Activated CD4-positive, alpha-beta T cell treated with anti-CD3 and anti-CD28 coated beads, Interleukin-2, Interleukin-6, amounts not matched to agents 100 ng/mL and 50 ng/mL, durations not matched to agents 16 hours and 8 hours (primary cell): ENCODE measurements at places on chromosomes 7 and 10.

- no peak for DNase-seq
Observed at GRCh38 chr10:128060341-128061250, 65.6 kb downstream of the MKI67 start.

GRCh38 chr10:86349474-86349873, 17.1 kb downstream of the GRID1 start:
- no peak for DNase-seq

GRCh38 chr7:20385126-20385525, 54.4 kb downstream of the ITGB8 start:
- no peak for DNase-seq

DNA sequence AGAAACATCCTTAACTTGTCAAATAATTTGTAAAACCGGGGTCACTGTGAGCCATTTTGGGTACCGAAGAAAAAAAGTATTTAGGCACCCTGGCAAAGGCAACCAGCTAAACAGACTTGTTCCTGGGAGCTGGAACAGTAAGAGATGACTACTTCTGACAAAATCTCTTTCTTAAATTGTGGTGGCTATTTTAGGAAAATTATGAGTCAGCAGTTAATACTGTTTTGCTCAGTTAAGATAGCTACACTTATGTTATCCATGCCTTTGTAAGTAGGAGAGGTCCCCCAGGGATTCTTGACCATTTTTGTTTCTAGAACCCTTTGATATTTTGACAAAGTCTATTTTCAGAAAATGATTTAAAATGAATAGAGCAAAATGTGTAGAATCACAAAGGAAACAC, 68.7 kb downstream of the TAX1BP1 start:
- no peak for DNase-seq
